ENCODE measurements at places on chromosomes 16 and 17.

- no peak for DNase-seq
Observed at GRCh38 chr17:72813481-72813880, 279.0 kb downstream of the SLC39A11 start.

GRCh38 chr16:66265048-66265415 lies 101.5 kb upstream of the CDH5 start:
- DNase-seq = no peak

DNA sequence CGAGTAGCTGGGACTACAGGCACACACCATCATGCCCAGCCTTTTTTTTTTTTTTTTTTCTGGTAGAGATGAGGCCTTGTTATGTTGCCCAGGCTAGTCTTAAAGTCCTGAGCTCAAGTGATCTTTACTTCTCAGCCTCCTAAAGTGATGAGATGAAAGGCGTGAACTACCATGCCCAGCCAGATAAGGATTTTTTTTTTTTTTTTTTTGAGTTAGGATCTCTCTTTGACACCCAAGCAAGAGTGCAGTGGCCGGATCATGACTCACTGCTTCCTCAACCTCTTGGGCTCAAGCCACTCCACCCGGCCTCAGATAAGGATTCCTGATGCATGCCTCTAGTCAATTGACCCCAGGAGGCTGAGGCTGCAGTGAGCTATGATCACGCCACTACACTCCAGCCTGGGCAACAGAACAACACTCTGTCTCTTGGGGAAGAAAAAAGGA lies 11.2 kb upstream of the PLEKHG4 start:
- DNase-seq = no peak

DNA sequence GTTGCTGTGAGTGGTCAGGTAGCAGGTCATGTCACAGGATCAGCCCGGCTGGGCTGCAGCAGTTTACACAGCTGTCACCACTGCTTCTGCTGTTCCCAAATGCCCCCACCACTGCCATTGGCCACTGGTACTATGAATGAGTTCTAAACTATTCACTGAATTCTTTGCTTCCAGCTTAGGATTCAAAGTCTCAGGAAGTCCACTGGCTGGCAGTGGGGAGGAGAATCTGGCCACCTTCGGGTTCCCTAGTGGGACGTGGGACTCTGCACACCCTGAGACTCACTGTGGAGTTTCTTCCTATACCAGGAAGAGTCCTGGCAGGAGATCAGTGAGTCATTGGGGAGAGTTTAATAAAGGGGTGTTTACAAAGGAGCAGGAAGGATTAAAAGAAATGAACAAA lies 6.9 kb downstream of the MT1X start:
- no peak for DNase-seq

DNA sequence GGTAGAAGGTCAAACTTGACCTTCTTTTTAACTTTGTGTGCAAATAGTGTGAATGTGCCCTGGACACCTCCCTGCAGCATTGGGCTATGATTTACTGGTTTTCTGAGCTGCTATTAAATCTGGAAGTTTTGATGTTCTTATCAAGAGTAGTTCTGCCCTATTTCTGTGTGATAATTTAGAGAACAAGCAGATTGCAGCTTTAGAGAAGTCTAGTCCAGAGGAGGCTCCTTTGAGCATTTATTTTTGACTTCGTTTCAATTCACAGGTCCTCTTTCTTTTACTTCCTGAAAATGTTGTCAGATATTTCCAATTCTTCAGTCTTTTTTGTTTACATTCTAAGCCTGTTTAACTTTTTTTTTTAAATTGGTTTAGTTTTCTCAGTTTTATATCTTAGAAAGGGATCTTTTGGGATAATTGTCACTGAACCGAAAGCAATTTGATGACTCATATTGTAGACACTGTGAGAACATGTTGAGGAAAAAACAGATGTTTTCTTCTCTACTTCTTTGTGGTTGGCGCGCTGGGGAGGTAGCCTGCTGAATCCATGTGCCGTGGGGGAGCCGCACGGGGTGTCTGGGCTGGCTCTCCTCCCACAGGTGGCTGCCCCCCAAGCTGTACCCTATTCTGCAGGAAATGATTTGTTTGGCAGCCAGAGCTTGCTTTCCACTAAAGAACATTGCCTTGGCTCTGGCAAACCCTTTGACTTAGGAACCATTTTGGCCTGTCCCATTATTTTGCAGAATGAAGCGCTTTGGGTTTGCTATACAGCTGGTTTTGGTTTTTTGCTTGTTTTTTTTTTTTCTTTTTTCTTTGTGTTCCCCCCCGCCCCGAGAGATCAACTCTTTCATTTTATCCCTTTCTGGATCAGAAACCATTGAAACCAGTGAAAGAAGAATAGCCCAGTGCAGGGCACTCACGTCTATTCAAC lies 53.4 kb downstream of the MFSD11 start:
- DNase-seq = peak; percentile 37

DNA sequence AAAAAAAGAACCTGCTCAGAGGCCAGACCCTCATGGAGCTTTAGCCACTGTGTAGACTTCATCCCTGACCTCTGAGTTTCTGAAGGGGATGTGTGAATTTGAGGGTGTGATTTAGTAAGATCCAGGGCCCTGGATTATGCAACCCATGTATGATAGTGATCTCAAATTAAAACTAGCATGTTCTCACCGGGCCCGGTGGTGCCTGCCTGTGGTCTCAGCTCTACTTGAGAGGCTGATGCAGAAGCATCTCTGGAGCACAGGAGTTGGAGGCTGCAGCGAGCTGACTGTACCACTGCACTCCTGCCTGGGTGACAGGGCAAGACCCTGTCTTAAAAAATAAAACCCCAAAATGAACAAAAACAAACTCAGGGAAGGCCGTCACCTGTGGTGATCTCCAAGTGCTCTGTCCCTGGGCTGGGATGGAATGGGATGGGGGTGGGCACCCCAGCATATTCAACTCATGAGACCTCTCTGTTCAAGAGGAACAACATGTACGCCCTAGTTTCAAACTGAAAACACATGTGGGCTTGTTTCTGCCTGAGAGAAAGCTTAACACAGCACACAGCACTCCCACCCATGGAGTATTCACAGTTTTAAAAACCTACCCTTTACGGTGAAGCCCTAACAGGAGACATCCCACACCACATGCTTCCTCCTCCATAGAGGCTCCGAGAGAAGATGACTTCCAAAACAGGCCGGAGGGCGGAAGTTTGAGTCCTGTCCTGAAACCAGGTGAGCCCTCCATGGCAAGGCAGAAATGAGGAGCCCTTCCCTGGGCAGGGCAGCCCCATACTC lies 30.1 kb downstream of the GNPTG start:
- no peak for DNase-seq

DNA sequence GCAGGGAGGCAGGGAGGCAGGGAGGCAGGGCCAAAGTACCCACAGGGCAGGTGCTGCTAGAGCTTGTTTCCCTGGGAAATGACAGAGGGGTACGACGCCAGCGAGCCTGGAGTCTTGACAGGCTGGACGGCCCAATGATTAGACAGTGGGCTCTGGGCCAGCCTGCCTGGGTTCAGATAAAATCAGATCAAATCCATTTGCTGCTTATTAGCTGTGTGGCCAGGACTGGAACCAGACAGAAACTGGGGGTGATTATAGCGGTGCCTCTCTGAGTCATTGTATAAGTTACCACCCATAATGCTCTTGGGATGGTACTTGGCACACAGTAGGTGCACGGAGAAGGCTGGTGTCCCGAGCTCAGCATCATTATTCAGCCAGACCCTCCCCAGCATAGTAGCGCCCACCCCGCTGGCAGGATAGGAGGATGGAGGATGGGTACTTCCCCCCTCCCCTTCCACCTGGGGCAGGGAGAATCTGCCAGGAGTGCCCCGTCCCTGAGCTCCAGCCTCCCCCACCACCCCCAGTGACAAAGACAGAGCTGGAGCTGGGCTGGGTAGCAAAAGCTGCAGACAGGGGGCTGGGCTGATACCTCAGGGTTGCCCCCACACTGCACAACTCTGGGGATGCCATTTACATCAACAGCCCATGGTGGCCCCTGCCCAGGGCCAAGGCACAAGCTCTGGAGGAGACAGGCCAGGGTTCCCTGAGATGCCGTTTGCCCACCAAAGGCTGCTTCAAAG lies 77.6 kb upstream of the TNRC6C start:
- DNase-seq = peak; percentile 25

GRCh38 chr17:57898487-57899311 lies 48.9 kb upstream of the MRPS23 start:
- no peak for DNase-seq

GRCh38 chr17:76266244-76266938 lies 1.2 kb downstream of the UBALD2 start:
- DNase-seq = peak; percentile 49

DNA sequence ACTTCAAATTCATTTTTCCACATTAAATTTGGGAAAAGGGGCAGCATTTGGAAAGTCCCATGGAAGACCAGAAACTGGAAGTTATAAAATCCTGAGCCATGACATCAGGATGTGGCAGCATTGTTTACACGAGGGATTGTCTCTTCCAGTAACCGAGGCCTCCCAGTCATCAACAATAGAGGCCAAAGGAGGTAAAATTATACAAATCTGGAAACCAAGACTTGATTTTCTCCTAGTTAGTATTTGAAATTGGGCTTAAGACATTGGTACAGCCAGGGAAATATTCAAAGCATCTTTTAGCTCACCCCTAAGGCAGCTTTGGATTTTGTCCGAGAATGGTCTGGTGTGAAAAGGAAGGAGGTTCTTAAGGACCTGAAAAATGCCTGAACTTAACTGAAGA lies 251.6 kb upstream of the FOXF1 start:
- DNase-seq = no peak

DNA sequence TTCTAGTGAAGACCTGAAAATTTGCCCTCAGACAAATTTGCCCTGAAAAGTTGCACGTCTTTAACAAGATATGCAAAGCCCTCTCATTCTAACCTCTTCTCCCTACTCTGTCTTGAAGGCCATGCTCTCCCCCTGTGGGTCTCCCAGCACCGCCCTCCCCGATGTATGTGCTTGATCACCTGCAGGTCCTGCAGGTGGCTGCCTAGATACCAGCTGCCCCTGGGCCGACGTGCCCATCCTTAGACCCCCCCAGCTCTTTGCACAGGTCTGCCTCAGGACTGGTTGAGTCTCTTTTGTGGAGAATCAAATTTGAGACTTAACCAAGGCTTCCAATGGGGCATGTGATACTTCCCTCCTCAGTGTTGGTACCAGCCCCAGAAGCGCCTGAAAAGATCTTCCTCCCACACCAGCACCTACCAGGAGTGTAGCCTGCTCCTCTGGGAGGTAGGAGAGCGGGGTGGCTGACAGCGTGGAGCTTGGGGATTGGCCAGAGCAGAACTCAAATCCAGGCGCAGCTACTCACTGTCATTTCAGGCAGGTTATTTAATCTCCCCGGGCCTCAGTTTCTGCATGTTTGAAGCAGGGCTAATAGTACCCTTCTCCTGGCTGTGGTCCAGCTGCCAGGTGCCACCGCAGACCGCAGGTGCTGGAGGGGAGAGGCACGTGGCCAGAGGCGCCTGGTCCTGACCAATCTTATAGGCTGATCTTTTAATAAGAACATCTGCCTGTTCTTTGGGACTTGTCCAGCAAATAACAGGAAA lies 4.5 kb upstream of the MRPL38 start:
- no peak for DNase-seq

DNA sequence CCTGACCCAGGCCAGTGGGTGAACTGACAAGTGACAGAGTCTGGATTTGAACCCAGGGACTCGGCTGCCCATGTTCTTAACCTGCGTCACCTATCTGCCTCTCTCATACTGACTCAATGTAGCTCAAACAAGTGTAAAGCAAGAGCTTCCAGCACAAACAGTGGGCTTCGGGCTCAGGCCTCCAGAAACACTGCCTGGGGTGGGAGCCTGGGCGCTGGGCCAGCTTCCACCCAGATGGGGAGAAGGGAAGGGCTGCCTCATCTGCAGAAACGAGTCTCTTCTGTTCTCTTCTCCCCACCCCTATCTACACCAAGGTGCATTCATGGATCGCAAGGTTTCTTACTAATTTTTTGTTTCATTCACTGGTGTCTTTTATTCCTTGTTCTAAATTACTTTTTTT lies 1.3 kb downstream of the CDRT4 start:
- DNase-seq = no peak

DNA sequence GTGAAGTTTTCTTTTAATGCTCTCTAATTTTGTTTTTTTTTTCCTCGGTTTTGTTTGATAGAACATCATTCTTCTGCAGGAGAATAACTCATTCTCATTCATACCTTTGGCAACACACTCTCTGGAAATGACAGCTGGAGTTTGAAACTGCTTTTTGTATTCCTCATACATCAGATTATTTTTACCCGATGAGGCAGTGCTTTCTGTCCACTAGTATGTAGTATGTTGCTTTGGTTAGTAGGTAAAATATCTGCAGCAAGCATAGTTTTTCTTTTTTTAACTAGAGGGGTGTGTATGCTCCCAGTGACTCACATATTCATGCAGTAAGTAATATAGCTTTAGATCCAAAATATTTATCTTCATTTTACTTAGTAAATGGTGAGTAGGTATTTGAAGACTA lies 6.4 kb downstream of the PRKCA start:
- DNase-seq = no peak

DNA sequence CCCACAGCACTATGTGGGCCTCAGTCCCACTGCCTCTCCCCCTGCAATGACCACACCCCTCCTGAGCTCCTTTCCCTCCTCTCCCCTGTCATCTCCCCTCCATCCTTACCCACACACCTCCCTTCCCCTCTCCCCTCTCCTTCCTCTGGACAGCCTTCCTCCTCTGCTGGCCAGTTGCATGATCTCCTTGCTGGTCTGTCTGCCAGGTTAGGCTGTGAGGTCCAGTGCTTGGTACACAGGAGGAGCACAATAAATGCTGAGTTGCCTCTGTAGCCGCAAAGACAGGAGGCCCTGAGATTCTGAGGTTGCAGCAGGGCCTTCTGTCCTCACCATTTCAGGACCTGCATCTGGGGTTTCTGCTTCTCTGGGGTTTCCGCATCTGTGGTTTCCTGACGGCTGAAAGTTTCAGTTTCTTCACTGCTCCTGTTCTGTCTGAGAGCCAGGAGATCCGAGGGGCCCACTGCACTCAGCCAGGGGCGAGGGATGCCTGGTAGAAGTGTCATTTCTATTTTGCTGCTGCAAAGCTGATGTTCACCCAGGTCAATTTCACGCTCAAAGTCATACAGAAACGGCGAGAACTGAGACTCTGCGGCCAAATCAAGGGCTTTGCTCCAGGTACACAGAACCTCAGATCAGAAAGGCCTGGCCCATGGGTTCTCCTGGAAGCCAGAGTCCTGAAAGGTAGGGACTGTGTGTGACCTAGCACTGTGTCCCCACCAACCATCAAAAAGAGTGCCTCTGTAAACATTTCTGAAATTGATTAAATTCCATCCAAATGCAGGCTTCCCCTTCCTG lies 4.6 kb upstream of the SLC12A3 start:
- DNase-seq = peak; percentile 66

DNA sequence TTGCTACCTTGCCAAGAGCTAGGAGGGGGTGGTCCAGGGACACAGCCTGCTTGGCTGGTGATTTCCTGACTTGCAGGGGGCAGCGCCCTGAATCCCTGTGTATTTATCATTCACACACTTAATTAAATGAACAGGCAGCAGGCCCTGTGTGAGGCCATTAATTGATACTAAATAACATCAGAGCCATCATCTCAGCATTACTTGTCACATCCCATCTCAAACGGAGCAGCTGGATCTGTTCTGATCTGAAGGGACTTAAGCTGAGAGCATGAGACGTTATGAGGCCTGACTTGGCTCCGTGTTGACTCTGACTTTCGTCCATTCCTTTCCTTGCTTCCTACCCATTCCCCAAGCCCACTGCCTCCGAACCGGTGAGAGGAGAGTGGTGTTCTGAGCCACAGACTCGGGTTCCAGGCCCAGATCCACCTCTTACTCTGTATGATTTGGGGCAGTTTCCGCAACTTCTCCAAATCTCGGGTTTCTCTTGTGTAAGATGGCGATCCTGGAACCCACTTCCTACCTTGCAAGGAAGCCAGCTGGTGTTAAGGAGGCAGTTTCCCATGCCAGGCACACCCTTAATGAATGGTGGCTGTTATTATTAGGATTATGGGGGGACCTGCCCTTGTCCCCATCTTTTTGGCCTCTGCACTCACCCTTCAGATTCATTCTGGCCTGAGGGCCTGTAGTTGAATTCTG lies 33.8 kb downstream of the CACNA1G start:
- no peak for DNase-seq

Data from CD4-positive, alpha-beta T cell treated with Interleukin-10 for 1 hour (primary cell).